Upper lobe of right lung (tissue), 1 donor: ENCODE measurements at places on chromosomes 12 and 14. TPM values are rescaled to one million over a fixed set of nuclear protein-coding genes. Genes with fewer than 3 reads are reported as not detected.

GRCh38 chr14:59281609-59282377 is 93.3 kb downstream of the DAAM1 start:
- DNase-seq: no peak
- H3K36me3 ChIP-seq: no peaks in the 10 kb centered on the region
- no peak overlapping the region for H3K4me3 ChIP-seq
- no peak overlapping the region for H3K27ac ChIP-seq

GRCh38 chr14:103671911-103672310 is 42.9 kb downstream of the KLC1 start:
- H3K27me3 ChIP-seq: no peaks in the 10 kb centered on the region

- no peaks in the 10 kb centered on the region for H3K36me3 ChIP-seq
- H3K27me3 ChIP-seq: no peaks in the 10 kb centered on the region
- DNase-seq: no peak
- H3K4me1 ChIP-seq: no peaks in the 10 kb centered on the region
These were observed 124.1 kb upstream of the RBM19 start for GRCh38 chr12:114090211-114090610.

- H3K27ac ChIP-seq: no peak overlapping the region
- no peak for DNase-seq
- H3K27me3 ChIP-seq: peaks cover 10% of the 10 kb centered on the region
- H3K36me3 ChIP-seq: no peaks in the 10 kb centered on the region
- no peaks in the 10 kb centered on the region for H3K4me1 ChIP-seq
These were observed 25.4 kb downstream of the KRT76 start for GRCh38 chr12:52751795-52752194.

GRCh38 chr12:125683748-125684381 is 618.6 kb downstream of the AACS start:
- no peak overlapping the region for H3K4me3 ChIP-seq
- no peaks in the 10 kb centered on the region for H3K27me3 ChIP-seq
- no peak overlapping the region for H3K27ac ChIP-seq

DNA sequence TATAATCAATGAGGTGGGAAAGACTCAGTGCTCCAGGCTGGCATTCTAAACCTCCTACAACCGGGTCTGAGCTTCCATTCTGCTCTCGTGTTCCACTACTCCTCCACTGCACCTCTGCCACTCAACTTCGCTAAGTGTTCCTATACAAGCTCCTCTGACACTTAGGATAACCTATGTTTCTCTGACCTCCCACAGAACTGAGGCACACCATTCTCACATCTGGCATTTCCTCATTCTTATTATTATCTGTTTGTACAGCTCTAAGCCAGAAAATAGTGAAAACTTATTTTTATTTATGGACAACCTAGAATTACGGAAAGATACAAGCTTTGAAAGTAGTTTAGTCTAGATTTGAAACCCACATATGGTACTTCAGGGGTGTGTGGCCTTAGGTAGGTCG is 127.0 kb downstream of the MED13L start:
- H3K36me3 ChIP-seq: no peaks in the 10 kb centered on the region
- H3K27me3 ChIP-seq: no peaks in the 10 kb centered on the region
- peaks cover 36% of the 10 kb centered on the region for H3K4me1 ChIP-seq
- H3K27ac ChIP-seq: no peak overlapping the region

DNA sequence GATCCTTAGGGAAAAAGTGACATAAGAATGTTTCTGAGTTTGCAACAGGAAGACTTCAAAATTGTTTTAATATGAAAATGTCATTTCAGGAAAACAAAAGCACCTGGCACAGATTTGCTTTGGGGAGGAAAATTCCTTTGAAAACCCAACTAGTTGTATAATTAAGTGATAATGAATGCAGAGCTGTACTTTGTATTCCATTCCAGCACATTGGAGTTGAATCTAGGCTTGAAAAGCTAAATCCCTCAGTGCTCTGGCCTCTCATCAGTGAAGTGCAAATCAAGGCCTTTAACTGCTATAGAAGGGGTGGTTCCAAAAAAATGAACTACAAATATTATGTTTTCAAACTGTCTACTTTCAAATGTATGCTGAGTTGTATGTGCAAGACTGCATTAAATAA is 19.6 kb upstream of the C12orf42 start:
- H3K27me3 ChIP-seq: no peaks in the 10 kb centered on the region
- no peak for DNase-seq
- H3K4me1 ChIP-seq: no peaks in the 10 kb centered on the region
- no peak overlapping the region for H3K4me3 ChIP-seq

DNA sequence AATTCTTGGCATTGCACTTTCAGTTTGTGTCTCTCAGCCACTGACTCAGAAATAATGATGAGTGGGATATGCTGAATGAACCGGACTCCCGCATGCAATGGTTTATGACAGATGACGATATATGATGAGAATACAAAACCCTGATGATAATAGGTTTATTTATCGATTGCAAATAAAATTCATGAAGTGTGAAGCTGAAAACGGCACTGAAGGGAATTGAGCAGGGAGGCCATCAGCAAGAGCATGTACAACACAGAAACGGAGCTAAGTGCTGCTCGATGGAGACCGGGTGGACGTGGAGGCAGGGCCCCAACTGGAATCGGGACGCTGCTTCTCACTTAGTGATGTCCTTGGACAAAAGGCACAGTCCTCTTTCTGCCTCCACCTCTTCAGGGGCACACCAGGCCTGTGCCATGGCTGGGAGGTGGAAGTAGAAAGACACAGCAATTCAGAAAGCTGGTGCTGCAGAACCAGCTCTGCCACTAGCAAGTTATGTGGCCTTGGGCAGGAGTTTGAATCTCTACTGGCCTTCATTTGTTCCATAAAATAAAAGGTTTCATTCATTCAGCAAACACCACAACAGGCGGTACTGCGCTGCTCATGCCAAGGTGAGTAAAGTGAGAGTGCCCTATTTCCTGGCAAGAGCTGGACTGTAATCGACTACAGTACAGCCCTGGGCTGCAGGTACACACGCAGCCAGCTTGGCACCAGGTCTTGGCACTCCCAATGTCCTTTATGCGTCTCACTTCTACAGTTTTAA is 117.0 kb downstream of the EGLN3 start:
- no peaks in the 10 kb centered on the region for H3K4me1 ChIP-seq
- no peak overlapping the region for H3K4me3 ChIP-seq
- H3K27me3 ChIP-seq: no peaks in the 10 kb centered on the region
- DNase-seq: no peak
- no peak overlapping the region for H3K27ac ChIP-seq

- H3K36me3 ChIP-seq: no peaks in the 10 kb centered on the region
- H3K4me1 ChIP-seq: peaks cover 13% of the 10 kb centered on the region
- no peak for DNase-seq
- H3K27ac ChIP-seq: no peak within 1 kb of the TSS
These were observed at the start of gene SOAT2 for GRCh38 chr12:53102883-53103807. SOAT2 (plus strand) TSS chr12:53103486; CDS start chr12:53103578, 92 bp downstream.

DNA sequence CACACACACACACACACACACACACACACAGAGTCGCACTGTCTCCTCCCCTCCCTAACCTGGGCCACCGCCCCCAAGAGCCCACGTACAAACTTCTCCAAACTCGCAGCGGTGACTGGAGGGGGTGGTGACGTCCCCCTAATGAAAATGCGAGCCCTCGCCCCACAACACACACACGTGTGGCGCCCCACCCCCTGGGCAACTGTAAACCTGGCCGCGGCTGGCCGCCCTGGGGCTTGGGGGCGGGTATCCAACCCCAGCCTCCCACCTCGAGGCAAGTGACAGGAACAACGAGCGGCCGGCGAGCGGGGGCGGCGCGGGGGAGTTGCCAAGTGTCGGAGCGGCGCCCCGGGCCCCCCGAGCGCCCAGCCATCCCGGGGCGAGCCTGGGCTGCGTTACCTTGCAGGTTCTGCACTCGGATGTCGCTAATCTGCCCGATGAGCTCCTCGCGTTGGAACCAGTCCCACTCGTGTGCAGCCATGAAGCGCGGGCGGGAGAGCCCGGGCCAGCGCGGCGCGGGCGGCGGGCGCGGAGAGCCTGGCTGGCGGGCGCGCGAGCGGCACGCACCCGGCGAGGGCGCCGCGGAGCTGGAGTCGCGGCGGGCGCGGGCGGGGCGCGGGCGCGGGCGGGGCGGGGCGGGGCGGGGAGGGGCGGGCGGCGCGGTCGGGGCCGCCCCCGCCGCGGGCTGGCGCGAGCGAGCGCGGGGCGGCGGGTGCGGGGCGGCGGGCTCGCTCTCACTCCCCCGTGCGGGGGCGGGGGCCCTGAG is at the start of gene CLMN:
Gene CLMN (minus strand): TSS at position 597 of the 766 bp plus-strand sequence. CDS start 116 bp downstream, at position 481.
- peaks cover 16% of the 10 kb centered on the region for H3K4me1 ChIP-seq
- peak within 1 kb of the TSS; percentile 66 for H3K27ac ChIP-seq
- no peaks in the 10 kb centered on the region for H3K36me3 ChIP-seq
- peak; percentile 75 for DNase-seq
- H3K4me3 ChIP-seq: peak within 1 kb of the TSS; percentile 73

- H3K4me3 ChIP-seq: peak overlapping the region; percentile 42
- no peaks in the 10 kb centered on the region for H3K36me3 ChIP-seq
- no peak overlapping the region for H3K27ac ChIP-seq
These were observed 24.9 kb downstream of the SLC6A12 start for GRCh38 chr12:188910-189621.

GRCh38 chr12:59911516-59911915 is 315.7 kb downstream of the SLC16A7 start:
- no peaks in the 10 kb centered on the region for H3K36me3 ChIP-seq
- H3K4me3 ChIP-seq: no peak overlapping the region
- no peak overlapping the region for H3K27ac ChIP-seq

HCAR3 gene
- total RNA-seq: 4.3 TPM
